Posterior vena cava (tissue), 2 donors: ENCODE measurements at places on chromosomes 7 and 10. TPM values are rescaled to one million over a fixed set of nuclear protein-coding genes. Genes with fewer than 3 reads are reported as not detected.

The SMO gene
- 7.4 TPM for total RNA-seq

The SLC26A3 gene
- not detected for total RNA-seq

The KNDC1 gene
- 0.33 TPM for total RNA-seq

The UNCX gene
- total RNA-seq, result not detected

The ITGB8 gene
- 12.8 TPM for total RNA-seq

The AKR1D1 gene
- not detected for total RNA-seq

GRCh38 chr10:4696186-4696585 is 129.8 kb upstream of the AKR1E2 start:
- no peak for DNase-seq

DNA sequence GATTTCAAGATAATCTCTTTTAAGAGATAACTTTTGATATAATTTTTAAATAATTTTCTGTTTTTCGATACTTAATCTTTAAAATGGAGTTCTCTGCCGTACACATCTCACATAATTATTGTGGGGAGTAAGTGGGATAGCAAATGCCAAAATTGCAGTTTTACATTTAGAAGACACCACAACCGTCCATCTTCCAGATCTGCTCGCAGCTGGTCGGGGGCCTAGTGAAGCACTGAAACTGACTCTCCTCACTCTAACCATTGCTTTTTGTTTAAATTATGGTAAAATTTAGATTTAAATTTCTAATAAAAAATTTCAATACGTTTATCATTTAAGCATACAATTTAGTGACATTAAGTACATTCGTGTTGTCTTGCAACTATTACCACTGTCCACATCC is 94.2 kb downstream of the PRR15 start:
- no peak for DNase-seq

DNA sequence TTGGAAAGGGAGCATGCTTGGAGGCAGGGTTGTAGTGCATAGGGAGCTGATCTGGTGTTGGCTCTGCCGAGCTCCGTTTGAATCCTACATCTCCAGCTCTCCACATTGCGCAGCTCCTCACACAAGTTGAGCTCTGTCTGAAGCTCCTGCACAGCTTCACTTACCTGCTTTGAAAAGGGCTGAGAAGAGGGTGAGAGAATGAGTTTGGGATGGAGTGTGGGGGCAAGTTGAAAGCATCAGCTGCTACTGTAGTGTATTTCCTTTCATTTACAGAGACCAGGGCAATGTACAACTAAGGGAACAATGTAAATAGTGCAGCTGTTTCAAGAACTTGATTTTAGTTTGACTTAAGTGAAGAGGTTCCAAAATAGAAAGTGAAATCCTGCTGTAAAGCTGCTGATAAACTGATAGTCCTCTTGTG is 88.5 kb downstream of the VTI1A start:
- no peak for DNase-seq

- DNase-seq, result no peak
Observed at GRCh38 chr10:93876381-93876780, 17.4 kb upstream of the SLC35G1 start.

DNA sequence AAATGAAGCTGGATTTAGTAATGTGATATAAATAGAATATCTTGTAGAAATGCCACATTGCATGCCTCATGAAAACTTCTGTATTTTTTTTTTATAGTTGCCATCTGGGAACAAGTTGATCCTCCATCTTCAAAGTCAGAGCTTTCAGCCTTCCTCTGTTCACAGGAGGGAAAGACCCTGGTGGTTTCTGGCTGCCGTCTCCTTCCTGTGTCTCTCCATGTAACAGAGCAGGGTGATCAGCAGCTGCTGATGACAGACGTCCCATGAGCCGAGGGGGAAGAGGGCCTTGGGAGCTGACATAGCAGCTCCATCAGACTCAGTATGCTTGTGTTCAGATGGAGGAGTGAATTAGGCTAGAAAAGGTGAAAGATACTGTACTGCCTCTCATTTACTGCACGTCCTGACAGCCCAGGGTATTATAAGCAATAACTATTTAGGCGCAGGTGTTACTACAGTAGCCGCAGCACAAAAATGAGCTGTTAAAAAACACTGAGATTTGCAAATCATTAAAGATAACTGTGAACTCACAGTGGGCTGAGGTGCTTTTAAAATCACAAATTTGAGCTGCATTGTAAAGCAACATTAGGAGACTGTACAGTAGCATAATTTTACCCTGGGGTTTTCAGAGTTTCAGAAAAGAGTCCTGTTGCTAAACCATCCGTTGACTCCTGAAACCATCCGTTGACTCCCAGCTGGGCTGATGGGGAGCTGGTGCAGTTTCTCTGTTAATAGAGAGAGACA is 103.3 kb downstream of the CFAP58 start:
- no peak for DNase-seq

- DNase-seq, result peak; percentile 61
Observed at GRCh38 chr7:3998060-3998459, 684.0 kb upstream of the FOXK1 start.

DNA sequence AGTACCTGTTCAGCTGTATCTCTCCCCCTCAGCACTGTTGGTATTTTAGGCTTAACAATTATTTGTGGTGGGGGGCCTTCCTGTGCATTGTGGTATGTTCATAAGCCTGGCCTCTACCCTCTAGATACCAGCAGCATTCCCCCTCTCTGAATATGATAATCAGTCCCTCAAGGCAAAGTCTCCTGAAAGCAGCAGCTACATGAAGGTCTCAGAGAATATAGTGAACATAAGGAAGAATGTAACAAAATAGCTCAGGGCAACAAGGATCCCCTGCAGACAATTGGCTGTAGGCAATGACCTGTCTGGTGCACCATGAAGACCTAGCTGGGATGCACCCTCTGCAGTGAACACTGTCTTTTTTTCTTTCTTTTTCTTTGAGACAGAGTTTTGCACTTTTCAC is 86.4 kb downstream of the CTBP2 start:
- no peak for DNase-seq

- DNase-seq, result no peak
Observed at GRCh38 chr7:155709453-155709852, 65.0 kb downstream of the RBM33 start.

- DNase-seq, result no peak
Observed at GRCh38 chr10:75127471-75127870, 16.0 kb downstream of the SAMD8 start.

GRCh38 chr10:31358688-31359330 is 39.8 kb downstream of the ZEB1 start:
- DNase-seq, result no peak
